SHP77 treated with DMSO at 0.1 percent for 48 hours (cell line): ENCODE measurements at places on chromosomes 12 and 14.

DNA sequence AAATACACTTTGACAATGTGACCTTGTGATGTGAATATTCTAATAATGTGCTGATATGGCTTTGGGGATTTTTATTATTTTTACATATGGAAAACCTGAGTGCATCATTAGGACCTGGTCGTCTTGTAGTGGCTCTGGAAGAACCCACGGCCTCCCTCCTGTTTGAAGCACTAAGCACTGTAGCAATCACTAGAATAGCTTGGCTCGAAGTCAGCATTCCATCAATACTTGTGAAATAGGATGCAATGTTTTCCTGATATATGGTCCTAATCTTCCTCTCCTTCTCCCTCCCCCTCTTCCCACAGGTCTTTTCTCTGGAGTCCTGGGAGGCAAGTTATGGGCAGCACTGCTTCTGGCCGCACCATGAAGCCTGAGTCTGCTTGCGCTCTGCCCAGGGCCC lies 71.9 kb downstream of the NRXN3 start:
- DNase-seq = no peak

DNA sequence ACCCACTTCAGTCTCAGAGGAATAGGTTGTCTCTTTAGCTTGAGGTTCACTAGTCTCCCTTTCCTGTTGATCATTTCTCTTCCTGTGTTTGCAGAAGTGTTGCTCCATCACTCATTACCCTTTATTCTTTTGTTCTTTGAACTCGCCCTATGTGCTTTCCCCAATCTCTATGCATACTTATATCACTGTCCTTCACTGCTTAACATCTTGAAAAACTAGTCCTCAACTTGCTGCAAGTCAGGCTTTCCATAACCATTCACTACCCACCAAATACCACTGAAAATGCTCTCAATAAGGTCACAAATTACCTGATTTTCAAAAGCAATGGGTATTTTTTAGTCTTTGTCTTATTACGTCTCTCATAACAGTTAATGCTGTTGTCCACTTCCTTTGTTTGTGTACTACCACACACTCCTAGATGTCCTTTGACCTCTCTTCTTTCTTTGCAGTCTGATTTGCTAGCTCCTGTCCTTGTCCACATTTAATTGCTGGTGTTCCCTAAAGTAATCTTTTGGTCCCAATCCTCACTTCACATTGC lies 80.8 kb downstream of the RIC8B start:
- no peak for DNase-seq

DNA sequence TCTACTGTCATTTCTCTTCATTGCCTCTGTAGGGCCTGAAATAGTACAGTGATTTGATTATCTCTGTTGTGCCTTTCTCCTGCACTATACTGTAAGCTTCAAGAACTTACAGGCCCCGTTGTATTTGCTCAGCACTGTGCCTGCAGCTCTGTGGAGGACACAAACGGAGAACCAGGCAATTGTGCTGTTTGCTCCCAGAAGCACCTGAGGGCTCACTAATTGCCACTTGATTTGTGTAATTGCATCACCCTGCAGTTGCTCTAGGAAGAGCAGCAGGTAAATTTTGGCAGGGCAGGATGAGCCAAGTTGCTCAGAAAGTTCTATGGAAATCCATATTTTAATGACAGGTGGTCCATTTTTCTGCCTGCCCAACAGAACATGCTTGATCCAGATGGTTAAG lies 11.6 kb upstream of the KRT82 start:
- no peak for DNase-seq

- DNase-seq = no peak
These were observed 277.0 kb upstream of the RMST start for GRCh38 chr12:97185567-97185966.

DNA sequence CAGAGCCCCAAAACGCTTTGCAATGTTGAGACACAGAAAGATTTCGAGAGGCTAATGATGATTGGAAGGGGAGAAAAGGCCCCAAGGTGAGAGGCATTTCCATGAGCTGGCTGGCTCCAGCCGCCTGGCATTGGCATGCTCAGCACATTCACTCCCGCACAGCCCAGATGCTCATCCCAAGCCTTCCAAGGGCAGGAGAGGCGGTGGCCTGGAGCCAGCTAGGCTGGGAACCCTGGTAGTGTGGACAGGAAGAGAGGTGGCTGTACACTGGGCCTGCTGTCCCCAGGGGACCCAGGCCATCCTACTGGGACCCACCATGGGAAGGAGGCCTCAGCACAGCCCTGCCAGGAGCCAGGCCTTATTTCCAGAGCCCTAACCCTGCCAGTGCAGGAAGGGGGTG lies 72.2 kb downstream of the SPTB start:
- DNase-seq = peak; percentile 26

DNA sequence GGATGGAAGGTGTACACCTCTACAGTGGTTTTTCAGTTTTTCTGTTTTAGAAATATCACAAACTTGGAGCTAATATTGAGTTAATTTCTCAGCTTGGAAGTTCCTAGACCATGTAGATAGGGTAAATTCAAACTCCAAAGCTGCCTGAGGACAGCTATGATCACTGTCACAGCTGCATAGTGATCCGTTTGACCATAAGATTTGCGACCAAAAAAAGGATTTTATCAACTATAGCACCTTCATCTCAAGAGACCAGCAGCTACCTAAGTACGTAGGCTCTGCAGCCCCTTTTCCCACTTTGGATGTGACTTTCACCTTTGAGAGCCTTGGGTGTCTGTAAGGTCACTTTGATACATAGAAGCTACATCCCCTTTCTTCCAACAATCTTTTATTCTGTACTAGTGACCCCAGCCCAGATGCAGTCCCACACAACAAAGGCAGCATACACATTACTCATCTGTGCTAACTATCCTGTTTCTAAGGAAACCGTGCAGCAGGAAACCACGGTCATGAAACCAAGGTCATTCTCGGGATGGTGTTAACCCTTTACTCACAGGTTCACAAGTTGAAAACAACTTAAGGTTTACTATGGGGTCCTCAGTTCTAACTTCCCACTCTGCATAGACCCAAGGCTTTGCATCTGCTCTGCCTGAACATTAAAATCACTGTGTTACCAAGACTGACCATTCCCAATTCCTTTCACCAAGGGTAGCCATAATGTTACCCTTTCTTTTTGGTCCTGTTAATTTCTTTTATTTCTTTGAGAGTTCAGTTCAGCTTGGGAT lies 75.4 kb downstream of the IFT81 start:
- DNase-seq = no peak

- no peak for DNase-seq
These were observed 48.5 kb downstream of the ADIPOR2 start for GRCh38 chr12:1739368-1739767.

- DNase-seq = no peak
These were observed 119.2 kb downstream of the TBC1D30 start for GRCh38 chr12:64943686-64944085.

GRCh38 chr14:84874436-84874835 lies 655.5 kb upstream of the FLRT2 start:
- no peak for DNase-seq

DNA sequence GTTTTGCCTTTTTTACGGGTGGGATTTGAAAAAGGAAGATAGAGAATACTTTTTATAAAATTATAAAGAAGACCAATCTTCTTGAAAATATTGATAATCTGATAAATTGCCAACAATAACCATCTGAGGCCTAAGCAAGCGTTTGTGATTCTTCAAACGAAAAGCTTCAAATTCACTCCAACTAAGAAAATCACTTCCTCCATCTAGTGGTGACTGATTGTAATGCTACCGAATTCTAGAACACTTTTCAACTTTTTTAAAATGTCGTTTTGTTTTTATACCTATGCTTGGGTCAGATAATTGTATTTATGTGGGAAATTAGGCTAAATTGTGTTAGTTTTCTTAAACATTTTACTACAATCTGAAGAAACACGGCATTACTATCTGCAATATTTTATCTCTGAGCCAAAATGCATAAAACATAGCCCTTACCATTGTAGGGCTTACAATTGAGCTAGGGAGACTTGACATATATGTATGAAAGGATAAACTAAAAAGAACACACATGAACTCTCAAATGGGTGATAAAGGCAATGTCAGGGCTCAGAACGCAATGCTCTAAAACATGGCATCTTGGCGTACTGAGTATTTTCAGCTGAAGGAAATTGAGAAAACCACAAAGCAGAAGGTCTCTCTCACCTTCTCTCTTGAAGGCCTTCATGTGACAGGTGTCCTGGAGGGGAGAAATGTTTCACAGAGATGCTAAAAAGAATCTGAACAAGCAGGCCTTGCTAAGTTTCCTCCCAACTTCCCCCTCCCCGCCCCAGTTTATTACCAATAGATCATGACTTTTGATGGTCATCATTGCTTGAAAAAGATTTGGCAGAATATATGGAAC lies 36.8 kb upstream of the G2E3 start:
- DNase-seq = peak; percentile 29

- DNase-seq = no peak
These were observed 32.7 kb upstream of the FBLN5 start for GRCh38 chr14:91980157-91980556.

GRCh38 chr14:67188326-67188725 lies 914 bp upstream of the GARIN2 start:
- DNase-seq = no peak

GRCh38 chr12:45669792-45670191 lies 59.7 kb upstream of the ARID2 start:
- no peak for DNase-seq

DNA sequence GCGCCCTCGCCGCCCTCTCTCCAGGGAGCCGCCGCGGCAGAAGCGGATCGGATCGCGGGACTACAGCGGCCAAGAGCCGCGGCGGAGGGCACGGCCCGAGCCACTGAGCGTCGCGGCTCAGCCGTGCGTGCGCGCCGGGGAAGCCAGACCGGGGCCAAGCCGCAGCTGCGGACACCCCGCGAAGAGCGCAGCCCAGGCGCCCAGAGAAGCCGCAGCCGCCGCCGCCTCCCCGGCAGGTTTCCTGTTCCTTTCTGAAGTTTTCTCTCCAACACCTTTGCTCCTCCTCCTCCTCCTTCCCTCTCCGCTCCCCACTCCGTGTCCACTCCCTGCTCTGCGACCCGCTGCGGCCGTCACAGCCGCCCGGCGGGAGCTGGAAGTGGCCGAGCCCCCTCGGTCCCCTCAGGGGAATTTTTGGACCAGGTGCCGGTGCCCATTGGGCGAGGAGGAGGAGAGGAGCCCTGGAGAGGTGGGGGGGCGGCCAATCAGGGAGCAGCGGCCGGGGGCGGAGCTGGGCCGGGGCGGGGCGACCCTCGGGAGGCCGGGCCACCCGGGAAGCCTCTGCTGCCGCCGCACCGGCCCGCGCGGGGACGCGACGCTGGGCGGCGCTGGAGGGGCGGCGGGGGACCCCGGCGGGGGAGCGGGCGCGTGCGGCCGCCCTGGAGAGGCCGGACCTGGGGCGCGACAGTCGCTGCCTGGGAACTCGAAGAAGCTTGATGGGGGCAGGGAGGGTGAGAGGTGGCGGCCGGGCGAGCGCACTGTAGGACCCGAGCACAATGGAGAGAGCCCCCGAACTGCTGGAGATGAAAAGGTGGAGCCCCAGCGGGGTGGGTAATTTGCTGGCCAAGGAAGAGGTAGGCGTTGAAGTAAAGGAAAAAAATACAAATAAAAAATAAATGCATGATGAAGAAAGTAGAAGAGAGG lies at the start of gene ITPR2:
ITPR2 (minus strand) TSS at position 373 of the 921 bp plus-strand sequence. CDS start 413 bp downstream, outside the sequence.
- DNase-seq = peak; percentile 88

- no peak for DNase-seq
These were observed 165.4 kb upstream of the CCDC198 start for GRCh38 chr14:57659052-57659451.

- no peak for DNase-seq
These were observed 46.1 kb upstream of the MMP17 start for GRCh38 chr12:131782061-131782460.

DNA sequence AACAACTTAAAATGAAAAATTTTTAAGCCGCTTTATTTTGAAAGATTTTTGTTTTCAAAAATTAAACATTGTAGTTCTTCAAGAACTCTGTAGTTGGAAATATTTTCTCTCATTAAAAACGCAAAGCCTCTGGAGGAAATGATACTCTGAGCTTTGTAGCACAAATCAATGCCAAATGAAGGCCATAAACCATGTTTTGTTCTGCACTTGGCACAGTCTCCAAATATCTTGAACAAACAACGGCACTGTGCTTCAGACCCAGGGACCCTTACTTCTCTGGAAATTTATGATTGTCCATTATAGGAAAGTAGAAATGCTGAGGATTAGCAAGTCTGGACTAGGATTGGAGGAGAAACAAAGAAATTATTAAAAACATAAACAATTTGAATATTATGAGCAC lies 160.8 kb upstream of the BMP4 start:
- DNase-seq = no peak
